ENCODE measurements at places on chromosomes 5 and 9.

- DNase-seq = no peak
These were observed 232.8 kb downstream of the PDE4D start for GRCh38 chr5:59660737-59661136.

DNA sequence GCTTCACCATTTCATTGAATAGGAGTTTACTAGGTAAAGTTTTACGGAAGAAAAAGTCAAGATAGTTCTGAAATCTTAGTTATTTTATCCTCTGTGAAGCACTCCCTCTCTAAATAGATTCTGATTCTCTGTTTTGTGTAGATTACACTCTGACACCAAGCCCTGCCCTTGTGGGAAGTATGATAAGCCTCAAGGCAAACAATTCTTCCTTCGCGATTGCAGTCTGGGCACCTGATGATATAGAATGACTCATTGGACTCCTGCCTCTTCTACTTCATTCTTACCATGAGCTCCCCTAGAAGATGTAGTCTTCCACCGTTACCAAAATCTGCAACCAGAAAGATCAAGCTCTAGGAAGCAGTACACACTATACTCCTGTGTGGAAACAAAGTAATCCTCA, 626.9 kb upstream of the PTGER4 start:
- DNase-seq = no peak

- DNase-seq = peak; percentile 93
These were observed 97.1 kb upstream of the SELENOP start for GRCh38 chr5:42908509-42909488.

DNA sequence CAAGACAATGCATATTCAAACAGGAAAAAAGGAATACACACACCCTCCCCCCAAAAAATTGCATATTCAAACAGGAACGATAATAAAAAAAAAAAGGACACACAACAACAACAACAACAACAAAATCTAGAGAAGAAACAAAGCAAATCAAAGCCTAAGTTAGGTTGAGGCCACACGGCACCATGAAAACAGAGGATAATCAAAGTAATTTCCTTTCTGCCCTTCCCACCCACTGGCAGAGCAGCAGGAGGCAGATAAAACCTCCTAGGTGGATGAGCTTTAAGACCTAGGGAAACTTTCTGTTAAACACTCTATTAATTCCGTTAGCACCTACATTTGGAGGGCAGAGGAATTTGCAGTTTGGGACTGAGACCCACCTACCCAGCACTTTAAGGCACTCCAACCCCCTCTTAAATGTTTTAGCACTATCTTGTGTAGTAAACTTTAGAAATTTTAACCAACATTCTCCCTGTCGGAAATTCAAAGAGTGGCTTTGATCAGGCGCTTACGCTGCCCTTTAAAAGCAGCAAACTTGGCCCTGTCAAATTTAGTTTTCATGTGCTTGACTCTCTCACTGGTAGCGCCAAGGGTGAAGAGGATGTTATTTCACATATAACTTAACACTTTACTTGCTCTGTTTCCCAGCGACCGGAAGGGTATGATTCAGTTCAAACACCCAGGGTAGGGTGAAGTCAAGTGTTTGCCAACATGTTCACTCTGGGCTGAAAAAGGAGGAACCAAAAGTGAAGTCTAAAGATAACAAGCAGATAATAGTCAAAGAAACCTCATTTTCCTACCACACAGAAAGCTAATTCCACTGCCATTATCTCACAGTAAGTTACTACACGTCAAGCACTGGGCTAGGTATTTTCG, 9.2 kb downstream of the ENC1 start:
- DNase-seq = no peak

- no peak for DNase-seq
These were observed 133.5 kb downstream of the PSAT1 start for GRCh38 chr9:78430387-78430786.

DNA sequence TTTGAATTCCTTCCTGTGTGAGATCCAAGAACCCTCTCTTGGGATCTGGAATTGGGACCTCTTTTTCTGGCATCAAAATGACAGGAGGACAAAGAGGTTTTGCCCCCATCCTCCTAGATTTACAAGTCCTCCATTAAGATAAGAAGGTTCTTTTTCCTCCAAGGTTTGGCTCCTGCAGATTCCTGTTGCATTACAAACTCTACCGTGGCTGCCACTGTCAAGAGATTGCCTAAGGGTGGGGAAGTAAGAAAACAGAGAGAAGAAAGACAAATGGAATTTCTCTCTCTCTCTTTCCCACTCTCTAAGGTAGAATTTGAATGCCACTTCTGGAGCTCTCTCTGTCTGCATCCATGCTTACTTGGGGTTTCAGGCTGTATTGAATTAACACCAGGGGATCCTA, 12.0 kb upstream of the SVEP1 start:
- DNase-seq = no peak

GRCh38 chr9:100472788-100473275, at the start of gene TMEFF1:
Gene TMEFF1, plus strand, starts transcription at chr9:100473149. Its CDS starts 396 bp downstream, at chr9:100473545.
- no peak for DNase-seq

DNA sequence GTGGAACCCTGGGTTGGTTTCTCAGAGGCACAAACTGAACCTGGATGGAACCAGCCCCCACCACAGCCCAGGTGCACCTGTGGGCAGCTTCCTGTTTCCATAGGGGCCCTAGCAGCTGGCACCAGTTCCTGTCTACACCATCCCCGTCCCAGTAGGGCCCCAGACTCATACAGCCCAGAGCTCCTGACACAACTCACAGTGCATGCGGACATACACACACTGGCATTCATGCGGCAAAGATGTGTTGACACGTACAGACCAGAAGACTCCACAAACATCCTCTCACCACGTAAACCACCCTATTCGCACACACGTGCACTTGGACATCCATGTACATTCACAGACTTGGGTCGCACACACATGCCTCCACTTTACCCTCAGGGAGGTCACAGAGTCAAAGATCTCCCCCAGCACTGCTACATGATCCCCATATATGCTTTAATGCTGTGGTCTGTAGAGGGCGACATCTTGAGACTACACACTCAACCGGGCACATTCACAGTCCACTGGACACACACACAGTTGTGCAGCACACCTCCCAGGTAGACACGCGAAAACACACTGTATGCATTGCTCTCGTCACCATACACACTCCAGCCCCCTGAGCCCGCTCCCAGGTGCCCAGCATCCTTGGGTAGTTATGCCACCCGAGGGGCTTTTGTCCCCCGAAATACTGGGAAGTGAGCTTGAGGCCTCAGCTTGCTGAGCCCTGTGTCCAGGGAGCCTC, 22.4 kb downstream of the CXXC5 start:
- DNase-seq = no peak

GRCh38 chr5:57692582-57693487, 210.2 kb upstream of the ACTBL2 start:
- no peak for DNase-seq

GRCh38 chr9:83280790-83281189, 217.8 kb upstream of the RASEF start:
- DNase-seq = no peak

GRCh38 chr5:169183576-169183975, 117.4 kb downstream of the SLIT3 start:
- no peak for DNase-seq

- DNase-seq = no peak
These were observed 251.0 kb downstream of the SH3GL2 start for GRCh38 chr9:17829812-17830385.

DNA sequence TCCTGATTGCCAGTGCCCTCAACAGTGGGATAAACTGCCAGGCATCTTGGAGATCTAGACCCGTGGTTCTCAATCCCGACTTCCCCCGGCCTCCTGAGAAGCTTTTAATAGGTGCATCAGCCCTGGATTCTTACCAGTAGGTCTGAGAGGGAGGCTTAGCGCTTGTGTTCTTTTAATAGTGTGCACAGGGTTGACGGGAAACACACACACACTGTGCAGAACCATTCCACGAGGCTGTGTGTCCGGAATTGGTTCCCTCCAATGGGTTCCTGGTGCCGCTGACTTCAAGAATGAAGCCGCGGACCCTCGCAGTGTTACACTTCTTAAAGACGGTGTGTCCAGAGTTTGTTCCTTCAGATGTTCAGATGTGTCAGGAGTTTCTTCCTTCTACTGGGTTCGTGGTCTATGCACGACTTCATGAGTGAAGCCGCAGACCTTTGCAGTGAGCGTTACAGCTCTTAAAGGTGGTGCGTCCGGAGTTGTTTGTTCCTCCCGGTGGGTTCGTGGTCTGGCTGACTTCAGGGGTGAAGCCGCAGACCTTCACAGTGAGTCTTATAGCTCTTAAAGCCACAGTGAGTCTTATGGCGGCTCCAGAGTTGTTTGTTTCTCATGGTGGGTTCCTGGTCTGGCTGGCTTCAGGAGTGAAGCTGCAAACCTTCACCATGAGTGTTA, 46.6 kb upstream of the PRSS3 start:
- DNase-seq = no peak

GRCh38 chr5:3155046-3155445, 403.6 kb upstream of the IRX2 start:
- no peak for DNase-seq

DNA sequence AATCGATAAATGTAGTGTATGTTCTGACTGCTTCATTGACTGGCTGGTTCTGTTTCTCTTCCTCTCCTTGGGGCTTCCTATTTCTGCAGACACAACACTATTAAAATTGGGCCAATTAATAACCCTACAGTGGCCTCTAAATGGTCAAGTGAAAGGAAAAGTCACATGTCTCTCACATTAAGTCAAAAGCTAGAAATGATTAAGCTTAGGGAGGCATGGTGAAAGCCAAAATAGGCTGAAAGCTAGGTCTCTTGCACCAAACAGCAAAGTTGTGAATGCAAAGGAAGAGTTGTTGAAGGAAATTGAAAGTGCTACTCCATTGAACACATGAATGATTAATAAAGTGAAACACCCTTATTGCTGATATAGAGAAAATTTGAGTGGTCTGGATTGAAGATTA, 58.2 kb downstream of the CCNH start:
- no peak for DNase-seq

- DNase-seq = no peak
These were observed 168.1 kb upstream of the RASEF start for GRCh38 chr9:83231039-83231438.

- DNase-seq = no peak
These were observed 43.1 kb downstream of the ROPN1L start for GRCh38 chr5:10484774-10485141.

DNA sequence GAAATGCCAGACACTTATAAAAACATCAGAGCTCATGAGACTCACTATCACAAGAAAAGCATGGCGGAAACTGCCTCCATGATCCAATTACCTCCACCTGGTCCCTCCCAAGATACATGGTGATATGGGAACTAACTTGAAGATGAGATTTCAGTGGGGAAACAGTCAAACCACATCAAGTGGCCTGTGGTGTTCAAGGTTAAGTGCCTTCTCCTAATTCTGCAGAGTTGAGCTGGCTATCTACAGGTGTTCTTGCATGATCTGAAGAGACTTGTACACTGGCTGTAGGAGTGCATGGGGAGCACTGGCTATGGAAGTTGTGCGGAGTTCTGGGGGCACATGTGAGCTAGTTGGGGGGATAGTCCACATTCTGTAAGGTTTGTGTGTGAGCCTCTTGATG, 34.0 kb upstream of the CKS2 start:
- DNase-seq = no peak

All from DMS79 treated with DMSO at 0.1 percent for 48 hours (cell line).